Fibroblast of lung (primary cell): ENCODE measurements at places on chromosomes 3 and 15. TPM values are rescaled to one million over a fixed set of nuclear protein-coding genes. Genes with fewer than 3 reads are reported as not detected.
A peak's percentile ranks its signal among the peaks of the same experiment; 100 is the strongest.

DNA sequence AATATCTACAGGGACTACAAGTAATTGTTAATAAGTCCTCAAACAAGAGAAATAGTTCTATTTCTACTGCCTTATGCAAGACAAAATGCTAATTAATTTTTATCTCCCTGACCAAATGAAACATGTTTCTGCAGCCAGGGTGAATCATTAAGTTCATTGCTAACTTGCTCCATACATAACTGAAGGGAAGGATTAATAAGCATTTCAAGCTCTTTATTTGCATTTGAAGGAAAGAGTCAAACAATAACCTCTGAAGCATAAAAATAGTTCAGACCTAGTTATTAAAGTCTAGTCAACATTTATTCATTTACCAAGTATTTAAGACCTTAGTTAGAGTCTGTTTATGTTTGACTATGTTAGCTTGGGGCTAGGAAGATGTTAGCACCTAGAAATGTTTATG lies 120.0 kb downstream of the ATP1B3 start:
- no peak for DNase-seq
- H3K27ac ChIP-seq: no peak overlapping the region
- H3K4me1 ChIP-seq: no peaks in the 10 kb centered on the region
- no peaks in the 10 kb centered on the region for H3K27me3 ChIP-seq

DNA sequence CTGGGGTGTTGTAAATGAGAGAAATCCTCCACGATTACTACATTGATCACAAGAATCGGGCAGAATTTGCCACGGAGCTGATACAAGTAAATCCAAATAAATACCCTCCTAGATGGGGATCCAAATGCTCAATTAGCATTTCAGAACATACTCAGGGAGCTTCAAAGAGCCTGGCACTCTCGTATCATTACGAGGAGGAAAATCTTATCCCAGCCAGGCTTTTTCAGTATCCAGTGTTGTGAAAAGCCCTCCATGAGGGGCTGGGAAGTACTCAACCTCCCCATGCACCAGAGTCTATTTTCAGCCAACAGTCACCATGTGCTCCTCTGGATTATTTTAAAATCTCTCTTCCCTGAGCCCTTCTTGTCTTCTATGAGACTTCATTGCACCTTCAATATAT lies 122.6 kb upstream of the ARRDC4 start:
- no peak for DNase-seq
- no peaks in the 10 kb centered on the region for H3K36me3 ChIP-seq
- no peak overlapping the region for H3K4me3 ChIP-seq

DNA sequence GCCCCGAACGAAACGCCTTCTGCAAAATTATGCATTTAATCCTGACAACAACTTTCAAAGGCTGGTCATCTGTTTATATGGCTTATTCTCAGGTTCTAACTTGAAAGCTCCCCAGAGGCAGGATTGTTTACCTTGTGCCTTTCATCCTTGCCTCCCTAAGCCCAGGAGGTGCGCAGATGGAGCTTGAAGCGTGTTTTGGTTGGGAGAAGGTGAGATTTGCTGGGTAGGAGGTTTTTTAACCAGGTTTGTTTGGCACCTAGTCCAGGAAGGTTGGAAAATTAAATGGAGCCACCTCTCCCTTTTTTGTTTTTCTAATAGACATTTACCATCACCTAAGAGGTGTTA lies 675 bp downstream of the TSEN2 start:
- DNase-seq: no peak
- H3K4me3 ChIP-seq: peak overlapping the region; percentile 85
- H3K4me1 ChIP-seq: peaks cover 9% of the 10 kb centered on the region
- H3K36me3 ChIP-seq: no peaks in the 10 kb centered on the region

DNA sequence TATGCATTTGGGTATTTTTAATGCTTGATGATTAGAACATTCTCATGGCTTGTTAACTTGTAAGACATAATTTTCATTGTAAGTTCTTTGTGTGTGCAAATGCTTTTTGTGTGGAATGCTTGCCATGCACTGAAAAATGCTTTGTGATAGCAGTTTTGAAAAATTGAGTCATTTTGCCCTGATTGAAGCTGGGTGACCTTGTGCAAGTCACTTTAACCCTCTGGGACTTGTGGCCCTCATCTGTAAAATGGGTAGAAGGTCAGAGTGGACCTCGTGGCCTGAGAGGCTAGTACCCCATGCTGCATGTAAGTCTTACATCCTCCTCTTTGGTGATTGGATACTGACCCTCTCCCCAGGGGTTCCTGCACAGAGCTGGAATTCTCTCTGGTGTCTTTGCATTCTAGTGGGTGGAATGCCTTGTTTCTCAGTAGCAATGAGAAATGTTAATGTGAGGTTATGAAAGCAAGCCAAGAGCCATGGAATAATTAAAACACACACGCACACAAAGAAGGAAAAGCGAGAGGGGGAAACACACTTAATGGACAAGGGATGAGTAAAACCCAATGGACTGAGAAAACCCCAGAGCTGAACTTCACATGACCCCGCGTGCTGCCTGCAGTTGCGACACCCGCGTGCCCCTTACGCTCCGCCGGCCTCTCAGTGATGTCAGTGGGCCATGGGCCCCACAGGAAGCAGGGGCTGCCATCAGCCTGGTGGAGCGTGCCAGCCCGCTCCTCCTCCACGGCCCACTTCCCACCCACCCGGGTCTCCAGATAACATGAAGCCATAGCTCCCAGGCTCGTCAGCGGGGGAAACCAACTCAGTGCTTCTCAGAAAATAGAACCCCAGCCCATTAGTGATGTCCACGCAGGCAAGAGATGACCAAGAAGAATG lies 44.0 kb downstream of the SMAD3 start:
- H3K36me3 ChIP-seq: peaks cover 8% of the 10 kb centered on the region
- peak; percentile 99 for DNase-seq

DNA sequence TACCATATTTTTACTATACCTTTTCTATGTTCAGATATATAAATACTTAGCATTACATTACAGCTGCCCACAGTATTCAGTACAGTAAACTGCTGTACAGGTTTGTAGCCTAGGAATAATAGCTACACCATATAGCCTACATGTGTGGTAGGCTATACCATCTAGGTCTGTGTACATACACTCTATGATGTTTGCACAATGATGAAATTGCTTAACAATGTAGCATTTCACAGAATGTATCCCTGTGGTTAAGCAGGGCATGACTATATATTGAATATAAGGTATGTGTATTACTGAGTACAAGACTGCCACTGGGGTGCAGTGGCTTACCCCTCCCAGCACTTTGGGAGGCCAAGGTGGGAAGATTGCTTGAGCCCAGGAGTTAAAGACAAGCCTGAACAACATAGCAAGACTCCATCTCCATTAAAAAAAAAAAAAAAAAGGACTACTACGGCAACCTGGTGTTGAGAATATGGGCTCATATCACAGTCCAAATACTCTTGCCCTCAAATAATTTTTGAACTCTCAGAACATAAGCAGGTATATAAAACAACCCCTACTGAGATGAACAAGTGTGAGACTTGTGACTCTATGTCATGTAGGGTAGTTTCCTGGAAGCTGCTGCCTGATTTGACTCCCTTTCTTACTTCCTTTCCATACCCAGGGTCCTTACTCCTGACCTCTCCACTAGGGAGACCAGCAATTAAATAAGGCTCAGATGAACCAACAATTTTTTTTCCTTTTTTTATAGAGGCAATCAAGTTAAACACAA lies 4.8 kb downstream of the PPP1R14D start:
- peaks cover 16% of the 10 kb centered on the region for H3K27me3 ChIP-seq
- no peaks in the 10 kb centered on the region for H3K4me1 ChIP-seq
- no peak for DNase-seq
- no peak overlapping the region for H3K27ac ChIP-seq

GRCh38 chr3:80014576-80014975 lies 246.8 kb upstream of the ROBO1 start:
- no peaks in the 10 kb centered on the region for H3K4me1 ChIP-seq
- no peak overlapping the region for H3K4me3 ChIP-seq
- no peak overlapping the region for H3K27ac ChIP-seq
- H3K36me3 ChIP-seq: no peaks in the 10 kb centered on the region

The DGKG gene
- 0.51 and 4.8 TPM in 2 replicates for total RNA-seq
